ENCODE measurements at places on chromosomes 1 and 21. TPM values are rescaled to one million over a fixed set of nuclear protein-coding genes. Genes with fewer than 3 reads are reported as not detected.
A peak's percentile ranks its signal among the peaks of the same experiment; 100 is the strongest.

DNA sequence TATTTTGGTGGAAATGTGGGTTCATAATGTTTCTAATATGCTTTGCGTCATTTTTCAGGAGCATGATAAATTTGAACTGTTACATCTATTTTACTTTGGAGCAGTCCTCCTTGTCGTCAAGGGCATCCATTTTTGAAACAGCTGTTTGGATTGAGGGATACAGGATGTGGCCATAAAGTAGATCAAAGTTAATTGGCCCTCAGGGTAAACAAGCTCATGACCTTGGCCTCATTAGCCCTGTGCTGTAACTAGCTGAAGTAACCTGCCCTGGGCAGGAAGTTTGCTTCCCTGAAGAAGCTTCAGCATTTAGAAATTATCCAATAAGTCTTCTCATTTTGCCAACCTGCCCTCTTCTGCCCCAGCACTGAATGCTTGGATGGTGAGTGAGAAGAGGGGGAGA, 24.8 kb upstream of the RGL1 start:
- DNase-seq: no peak

GRCh38 chr1:212228591-212229119, 56.6 kb upstream of the PPP2R5A start:
- DNase-seq: no peak

DNA sequence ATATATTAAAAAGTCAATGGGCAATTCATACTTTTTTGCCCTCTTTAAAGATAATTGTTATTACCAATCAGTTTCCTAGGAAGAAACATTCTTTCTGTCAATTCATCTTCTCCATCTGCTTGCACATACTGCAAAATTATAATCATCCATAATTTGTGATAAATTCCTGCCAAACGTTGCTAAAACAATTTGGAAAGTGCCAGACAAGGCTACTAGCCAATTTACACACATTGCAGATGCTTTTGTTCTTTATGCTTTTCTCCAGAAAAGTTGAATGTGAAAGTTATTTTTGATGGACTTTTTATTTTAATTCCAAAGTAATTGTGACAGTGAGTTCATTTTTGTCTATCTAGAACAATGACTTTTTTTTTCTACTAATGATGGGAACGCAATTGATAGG, 992.8 kb upstream of the ADGRL2 start:
- no peak for DNase-seq

DNA sequence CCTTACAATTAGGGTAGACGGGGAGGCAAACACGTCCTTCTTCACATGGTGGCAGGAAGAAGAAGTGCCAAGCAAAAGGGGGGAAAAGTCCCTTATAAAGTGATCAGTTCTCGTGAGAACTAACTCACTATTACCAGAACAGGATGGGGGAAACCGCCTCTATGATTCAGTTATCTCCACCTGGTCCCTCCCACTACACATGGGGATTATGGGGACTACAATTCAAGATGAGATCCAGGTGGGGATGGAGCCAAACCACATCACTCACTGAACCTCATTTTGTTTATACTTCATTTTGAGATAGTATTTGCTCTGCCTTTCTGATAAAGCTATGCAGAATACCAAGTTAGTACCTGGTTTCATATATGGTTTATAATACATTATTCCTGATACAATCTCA, 26.5 kb downstream of the APP start:
- DNase-seq: no peak

DNA sequence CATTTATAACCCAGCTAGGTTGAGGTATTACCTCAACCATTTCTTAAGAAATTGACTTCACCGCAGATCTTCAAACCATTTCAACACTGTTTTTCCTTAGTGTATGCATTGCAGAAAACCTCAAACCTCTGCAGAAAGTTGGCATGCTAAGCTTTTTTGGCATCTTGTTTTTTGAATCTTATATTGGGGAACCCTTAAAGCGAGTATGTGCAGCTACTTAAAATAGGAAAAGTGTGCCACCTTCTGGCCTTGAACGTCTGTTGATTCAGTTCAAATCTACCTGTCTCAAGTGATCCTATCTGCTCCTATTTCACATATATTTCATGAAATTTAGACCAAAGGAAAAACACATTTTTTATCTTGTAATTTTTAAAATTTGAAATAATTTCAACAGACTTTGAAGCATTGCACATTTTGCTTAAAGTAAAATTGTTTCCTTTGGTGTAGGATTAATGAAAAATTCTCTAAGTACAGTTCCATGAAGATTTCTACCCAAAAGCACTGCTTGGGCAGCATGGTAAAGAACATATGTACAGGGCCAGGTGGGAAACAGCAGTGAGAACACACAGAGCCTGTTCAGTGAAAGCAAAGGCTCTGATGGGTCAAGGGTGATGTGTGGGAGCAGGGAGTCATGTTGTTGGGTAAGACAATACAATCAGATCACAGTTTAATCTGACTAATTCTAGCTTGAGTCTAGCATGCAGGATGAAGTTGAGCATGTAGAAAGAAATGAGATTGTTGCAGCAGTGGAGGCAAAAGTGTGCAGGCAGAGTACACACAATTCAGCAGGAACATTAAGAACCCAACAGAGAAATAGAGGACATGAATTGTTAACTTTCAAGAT, 17.2 kb downstream of the HENMT1 start:
- DNase-seq: peak; percentile 75

The SEMA4A gene
- total RNA-seq: 13.1 TPM

All from PC-3 (cell line).